WTC11 (cell line): ENCODE measurements at places on chromosomes 3 and 15. TPM values are rescaled to one million over a fixed set of nuclear protein-coding genes. Genes with fewer than 3 reads are reported as not detected.

The CACNA1D gene
- total RNA-seq: 1.8 to 3.6 TPM (median 2.3 TPM) in 3 replicates

The TM4SF1 gene
- total RNA-seq: 0.44 to 0.90 TPM (median 0.48 TPM) in 3 replicates

DNA sequence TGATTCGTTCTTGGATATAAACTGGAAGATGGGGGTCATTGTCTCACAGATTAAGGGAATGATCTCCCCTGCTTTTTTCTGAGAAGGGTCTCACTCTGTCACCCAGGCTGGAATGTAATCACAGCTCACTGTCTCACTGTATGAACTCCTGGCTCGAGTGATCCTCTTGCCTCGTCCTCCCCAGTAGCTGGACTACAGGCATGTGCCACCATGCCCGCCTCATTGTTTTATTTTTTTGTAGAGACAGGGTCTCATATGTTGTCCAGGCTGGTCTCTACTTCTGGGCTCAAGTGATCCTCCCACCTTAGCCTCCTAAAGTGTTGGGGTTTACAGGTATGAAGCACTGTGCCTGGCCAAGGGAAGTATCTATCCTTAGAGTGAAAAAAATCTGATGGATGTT, 5.4 kb downstream of the OXSR1 start:
- no peaks in the 10 kb centered on the region for H3K27me3 ChIP-seq
- DNase-seq: no peak
- peaks cover 3% of the 10 kb centered on the region; the same call in 1 of the 2 replicates for H3K36me3 ChIP-seq
- H3K4me3 ChIP-seq: no peak overlapping the region
- H3K4me1 ChIP-seq: peaks cover 55% of the 10 kb centered on the region

The GNAT1 gene
- total RNA-seq: 0.13 to 0.39 TPM (median 0.14 TPM) in 3 replicates

The ZNF620 gene
- total RNA-seq: 15.6 to 19.8 TPM (median 17.2 TPM) in 3 replicates

The FANCD2OS gene
- not detected in 3 replicates for total RNA-seq
